ENCODE measurements at places on chromosomes 12 and 14. TPM values are rescaled to one million over a fixed set of nuclear protein-coding genes. Genes with fewer than 3 reads are reported as not detected.

SEC23A gene
- total RNA-seq = 164 TPM

ATG2B gene
- 3.3 TPM for total RNA-seq

DNAJC22 gene
- 8.2 TPM for total RNA-seq

DNA sequence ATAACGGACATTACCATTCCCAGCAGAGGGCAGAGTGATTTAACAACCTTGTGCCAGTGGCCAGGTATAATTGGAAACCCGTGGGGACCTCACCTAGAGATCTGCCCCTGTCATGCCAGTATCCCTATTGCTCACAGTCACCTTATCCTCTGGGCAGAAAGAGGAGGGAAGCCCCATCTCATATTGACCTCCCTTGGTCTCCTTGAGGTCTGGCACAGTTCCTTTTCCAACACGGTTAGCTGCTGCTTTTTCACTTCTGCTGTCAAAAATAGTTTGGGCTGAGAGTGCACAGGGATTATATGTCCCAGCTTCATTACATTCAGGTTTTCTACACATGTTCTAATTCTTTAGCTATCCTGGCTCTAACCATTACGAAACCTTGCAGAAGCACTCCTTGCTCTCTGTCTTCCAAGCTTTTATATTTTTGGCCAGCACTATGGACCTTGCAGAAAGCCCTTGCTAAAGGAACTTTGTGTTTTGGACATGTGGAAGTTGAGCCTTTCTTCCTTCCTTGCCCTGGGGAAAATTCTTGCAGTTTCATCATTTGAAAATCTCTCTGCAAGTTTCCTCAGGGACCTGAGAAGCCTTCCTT lies 111.7 kb upstream of the MIS18BP1 start:
- no peak for DNase-seq

- no peak for DNase-seq
Measured at GRCh38 chr12:115473257-115473956, 789.4 kb upstream of the TBX3 start.

GRCh38 chr12:11768233-11768965 lies 118.9 kb downstream of the ETV6 start:
- DNase-seq = no peak

DNA sequence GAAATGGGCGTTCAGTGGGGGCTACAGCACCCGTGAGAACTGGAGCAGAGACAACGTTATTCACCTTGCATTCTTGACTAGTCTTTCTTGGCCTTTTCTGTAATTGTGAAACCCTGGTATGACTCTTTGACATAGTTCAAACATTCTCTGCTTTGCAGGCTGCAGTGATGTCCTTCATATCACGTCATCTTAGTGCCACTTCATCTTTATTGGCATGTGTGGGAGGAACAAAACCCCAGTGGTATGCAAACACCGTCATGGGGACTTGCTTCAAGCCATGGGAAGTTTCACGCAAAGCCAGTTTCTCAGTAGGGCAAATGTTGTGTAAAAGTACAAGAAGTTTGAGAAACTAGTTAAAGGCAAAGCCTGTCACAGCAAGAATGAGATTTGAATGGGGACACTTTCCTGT lies 20.2 kb upstream of the DUSP16 start:
- peak; percentile 48 for DNase-seq

- peak; percentile 55 for DNase-seq
Measured at GRCh38 chr14:97456958-97457357, 659.8 kb downstream of the VRK1 start.

- no peak for DNase-seq
Measured at GRCh38 chr14:90510159-90510558, 113.3 kb downstream of the CALM1 start.
